Ureter (tissue), 1 donor: ENCODE measurements at places on chromosomes 4 and X. TPM values are rescaled to one million over a fixed set of nuclear protein-coding genes. Genes with fewer than 3 reads are reported as not detected.

GRCh38 chr4:39881789-39882188, 95.9 kb downstream of the PDS5A start:
- DNase-seq, result no peak

DNA sequence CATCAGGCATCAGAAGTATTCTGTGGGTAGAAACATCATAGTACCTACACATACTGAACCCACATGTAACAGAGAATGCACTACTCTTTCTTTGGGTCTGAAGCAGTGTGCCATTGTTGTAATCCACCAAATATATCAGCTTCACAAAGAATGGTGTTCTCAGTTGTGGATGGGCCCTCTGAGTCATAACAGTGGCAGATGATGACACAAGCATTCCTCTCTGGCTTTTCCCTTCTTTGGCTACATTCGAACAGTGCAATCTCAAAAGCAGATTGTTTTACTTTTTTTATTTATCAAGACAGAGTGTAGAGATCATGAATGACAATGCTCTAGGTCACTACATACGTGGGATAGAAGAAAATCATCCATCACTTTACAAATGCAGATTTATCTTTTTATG, 247.2 kb upstream of the EPHA5 start:
- no peak for DNase-seq

DNA sequence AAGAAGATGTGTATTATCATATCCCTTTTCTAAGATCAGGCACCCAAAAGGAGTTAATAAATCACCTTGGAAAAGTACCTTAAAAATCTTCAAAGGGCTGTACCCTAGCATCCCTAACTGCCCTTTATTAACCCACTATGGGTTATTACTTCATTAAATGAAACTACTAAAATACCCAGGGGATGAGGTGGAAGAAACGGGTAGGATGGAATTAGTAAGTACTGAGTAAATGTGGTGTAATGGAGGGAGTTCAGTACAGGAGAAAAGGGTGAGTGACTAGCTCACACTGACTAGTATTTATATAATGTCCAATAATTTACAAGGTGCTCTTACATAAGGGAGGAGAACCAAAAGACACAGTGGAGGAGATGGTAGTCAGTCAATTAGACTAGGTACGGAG, 51.0 kb upstream of the RASGEF1B start:
- no peak for DNase-seq

- DNase-seq, result no peak
Observed at GRCh38 chrX:18377796-18378195, 23.3 kb upstream of the SCML2 start.

DNA sequence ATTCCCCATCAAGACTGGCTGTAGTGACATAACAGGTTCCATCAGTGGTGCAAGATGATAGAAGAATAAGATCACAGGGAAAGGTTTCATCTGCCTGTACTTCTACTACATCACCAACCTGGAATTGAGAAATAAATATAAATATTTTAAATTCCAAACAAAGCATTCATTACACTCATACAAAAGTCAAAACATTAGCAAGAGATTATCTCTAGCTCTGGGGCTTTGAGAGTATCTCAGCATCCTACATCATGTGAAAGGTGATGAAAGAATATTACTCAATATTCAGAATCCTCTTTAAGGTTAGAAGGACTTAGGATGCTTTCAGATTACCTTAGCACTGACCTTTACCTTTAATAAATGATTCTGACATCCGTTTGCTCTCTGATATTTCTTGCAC, 96.5 kb upstream of the MCF2 start:
- DNase-seq, result no peak

The LGI2 gene
- total RNA-seq, result 1.5 TPM

The KLF8 gene
- total RNA-seq, result 22.7 TPM
